ENCODE measurements at places on chromosomes 11 and 22. TPM values are rescaled to one million over a fixed set of nuclear protein-coding genes. Genes with fewer than 3 reads are reported as not detected.

DNA sequence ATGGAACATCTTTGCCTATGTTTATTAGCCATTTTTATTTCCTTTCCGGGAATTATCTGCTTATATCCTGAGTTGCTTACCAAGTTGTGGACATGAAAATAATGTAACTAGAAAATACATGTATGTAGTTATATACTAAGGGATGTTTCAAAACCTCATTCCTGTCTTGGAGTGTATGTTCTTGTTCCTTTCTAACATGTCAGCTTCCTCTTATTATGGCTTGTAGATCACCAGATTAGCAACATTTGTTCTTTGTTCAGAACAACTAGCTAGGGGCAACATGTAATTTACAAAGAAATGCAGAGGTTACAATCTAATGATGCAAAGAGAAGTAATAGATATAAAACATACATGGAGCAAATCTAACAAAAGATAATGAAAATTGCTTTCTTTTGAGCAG lies 13.1 kb upstream of the TMEM123 start:
- no peak overlapping the region for H3K27ac ChIP-seq
- H3K4me3 ChIP-seq, result no peak overlapping the region
- no peaks in the 10 kb centered on the region for H3K27me3 ChIP-seq
- no peaks in the 10 kb centered on the region for H3K36me3 ChIP-seq

- H3K4me1 ChIP-seq, result no peaks in the 10 kb centered on the region
- H3K4me3 ChIP-seq, result no peak overlapping the region
- H3K27me3 ChIP-seq, result no peaks in the 10 kb centered on the region
Observed at GRCh38 chr11:45110562-45110961, 35.9 kb upstream of the PRDM11 start.

DNA sequence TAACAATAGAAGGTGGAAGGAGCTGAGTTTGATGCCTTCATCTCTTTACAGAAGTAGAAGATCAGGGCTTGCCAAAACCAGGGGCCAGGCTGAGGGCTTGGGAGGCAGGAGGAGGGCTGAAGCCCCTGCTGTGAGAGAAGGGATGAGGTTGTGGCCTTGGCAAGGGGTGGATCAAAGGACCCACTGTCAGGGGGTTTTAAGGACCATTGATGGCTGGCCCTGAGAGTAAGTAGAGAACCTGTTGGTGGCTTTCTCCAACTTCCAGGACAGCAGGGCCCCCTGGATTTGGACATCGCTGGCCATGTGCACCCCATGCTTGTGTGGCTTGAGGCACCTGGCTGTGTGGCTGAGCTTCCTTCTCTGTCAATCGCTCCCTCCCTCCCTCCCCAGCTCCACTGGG lies 927.7 kb downstream of the TBC1D22A start:
- no peak overlapping the region for H3K4me3 ChIP-seq
- no peaks in the 10 kb centered on the region for H3K36me3 ChIP-seq
- no peaks in the 10 kb centered on the region for H3K4me1 ChIP-seq
- DNase-seq, result no peak

DNA sequence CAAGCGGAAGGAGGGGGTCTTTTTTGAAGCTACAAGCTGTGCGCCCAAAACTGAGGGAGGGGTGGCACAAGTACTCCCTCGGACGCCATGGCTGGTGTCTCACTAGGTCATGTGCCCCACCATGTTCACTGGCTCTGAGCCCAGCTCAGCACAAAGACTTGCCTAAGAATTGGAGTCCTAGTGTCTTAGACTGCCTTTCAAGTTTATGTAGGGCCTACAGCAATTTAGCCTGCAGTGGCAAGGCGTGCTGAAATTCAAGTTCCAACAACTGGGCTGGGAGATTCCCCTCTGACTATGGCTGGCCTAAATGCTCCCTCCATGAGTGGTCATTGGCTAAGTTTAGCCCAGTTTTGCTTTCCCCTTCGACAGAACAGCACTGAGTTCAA lies 27.3 kb downstream of the FCHSD2 start:
- H3K27ac ChIP-seq, result no peak overlapping the region
- no peaks in the 10 kb centered on the region for H3K27me3 ChIP-seq
- no peaks in the 10 kb centered on the region for H3K36me3 ChIP-seq
- no peaks in the 10 kb centered on the region for H3K4me1 ChIP-seq
- DNase-seq, result no peak

GRCh38 chr11:61874377-61874809 lies 17.0 kb downstream of the FADS3 start:
- H3K36me3 ChIP-seq, result no peaks in the 10 kb centered on the region
- no peak overlapping the region for H3K27ac ChIP-seq
- no peaks in the 10 kb centered on the region for H3K27me3 ChIP-seq
- H3K4me3 ChIP-seq, result no peak overlapping the region

GRCh38 chr11:70064726-70065317 lies 13.3 kb upstream of the ANO1 start:
- no peak for DNase-seq
- H3K36me3 ChIP-seq, result no peaks in the 10 kb centered on the region
- no peak overlapping the region for H3K27ac ChIP-seq
- no peaks in the 10 kb centered on the region for H3K4me1 ChIP-seq

DNA sequence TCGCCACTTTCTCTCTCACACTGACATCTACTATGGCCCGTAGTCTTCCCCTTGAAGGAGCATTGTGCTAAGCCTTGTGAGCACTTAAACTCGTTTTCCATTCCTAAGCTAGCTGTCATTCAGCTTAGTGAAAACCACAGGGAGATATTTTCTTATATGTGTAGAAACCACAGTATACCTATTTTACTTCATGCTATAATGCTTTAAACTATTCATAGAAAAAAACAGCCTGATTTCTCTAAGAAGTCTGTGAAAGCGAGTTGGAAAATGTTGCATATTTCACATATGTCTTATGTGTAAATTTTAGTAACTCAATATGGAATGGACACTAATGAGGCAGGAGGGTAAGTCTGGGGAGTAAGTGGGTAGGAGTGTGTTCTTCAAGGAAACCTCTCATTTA lies 194.3 kb upstream of the CTSC start:
- DNase-seq, result no peak
- H3K4me3 ChIP-seq, result no peak overlapping the region
- H3K36me3 ChIP-seq, result no peaks in the 10 kb centered on the region

DNA sequence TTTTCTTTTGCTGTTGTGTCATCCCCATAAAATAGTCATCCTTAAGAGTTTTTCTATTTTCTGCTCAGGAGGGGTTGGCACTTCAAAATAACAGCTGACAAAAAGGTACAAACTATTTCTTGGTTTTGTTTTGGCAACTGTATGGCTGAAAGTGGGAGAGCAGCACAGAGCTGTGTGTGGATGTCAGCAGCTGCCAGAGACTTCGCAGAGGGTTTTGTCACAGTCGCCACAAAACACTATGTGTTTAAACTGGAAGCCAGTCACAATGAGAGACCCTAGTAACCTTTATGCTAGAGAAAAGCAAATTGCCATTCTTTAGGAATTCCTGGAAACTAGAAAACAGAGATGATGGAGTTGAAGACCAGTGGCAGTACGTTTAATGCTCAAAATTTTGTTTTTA lies 189.6 kb upstream of the CCDC90B start:
- H3K27me3 ChIP-seq, result no peaks in the 10 kb centered on the region
- H3K4me1 ChIP-seq, result no peaks in the 10 kb centered on the region
- H3K36me3 ChIP-seq, result no peaks in the 10 kb centered on the region
- no peak overlapping the region for H3K27ac ChIP-seq
- DNase-seq, result no peak
- no peak overlapping the region for H3K4me3 ChIP-seq

GRCh38 chr22:49080631-49081030 lies 747.0 kb downstream of the BRD1 start:
- no peaks in the 10 kb centered on the region for H3K4me1 ChIP-seq
- H3K27me3 ChIP-seq, result no peaks in the 10 kb centered on the region
- no peak overlapping the region for H3K4me3 ChIP-seq
- DNase-seq, result peak; percentile 38
- no peak overlapping the region for H3K27ac ChIP-seq

GRCh38 chr22:47569389-47570299 lies 807.2 kb downstream of the TBC1D22A start:
- DNase-seq, result no peak
- no peak overlapping the region for H3K27ac ChIP-seq
- no peaks in the 10 kb centered on the region for H3K4me1 ChIP-seq
- H3K36me3 ChIP-seq, result no peaks in the 10 kb centered on the region
- H3K4me3 ChIP-seq, result no peak overlapping the region

GRCh38 chr11:100932474-100933100 lies 197.0 kb downstream of the PGR start:
- H3K36me3 ChIP-seq, result no peaks in the 10 kb centered on the region
- no peak overlapping the region for H3K27ac ChIP-seq
- no peak for DNase-seq
- H3K4me3 ChIP-seq, result no peak overlapping the region

The RBMXL2 gene
- polyA plus RNA-seq, result not detected

The MMP7 gene
- not detected for polyA plus RNA-seq

The THY1 gene
- polyA plus RNA-seq, result not detected

The NCR3LG1 gene
- polyA plus RNA-seq, result 0.03 TPM

The SOX6 gene
- not detected for polyA plus RNA-seq

The OR4C46 gene
- polyA plus RNA-seq, result not detected

The GAL3ST3 gene
- polyA plus RNA-seq, result not detected

The UCP2 gene
- polyA plus RNA-seq, result 962 TPM

Measured in CD8-positive, alpha-beta memory T cell (primary cell).